ENCODE measurements at places on chromosomes 3 and 15.

DNA sequence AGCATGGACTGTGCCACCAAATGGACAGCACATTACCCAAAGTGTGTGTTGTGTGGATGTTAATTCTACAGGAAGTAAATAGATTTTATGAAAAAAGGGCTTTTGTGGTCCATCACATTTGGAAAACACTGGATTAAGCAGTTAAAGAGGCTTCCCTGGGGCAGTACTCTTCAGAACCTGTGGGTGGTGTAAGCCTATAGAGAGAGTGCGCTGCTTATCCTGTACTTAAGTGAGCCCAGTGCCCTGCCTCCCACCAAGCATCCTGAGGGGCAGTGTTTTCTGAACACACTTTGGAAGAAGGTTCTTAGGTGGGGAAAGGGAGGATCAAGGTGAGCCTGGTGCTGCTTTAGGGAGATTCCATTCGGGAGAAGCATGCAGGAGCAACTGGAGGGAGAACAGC is 10.9 kb downstream of the TTLL3 start:
- peak; percentile 27 for DNase-seq

GRCh38 chr3:131535596-131535995 is 32.8 kb upstream of the MRPL3 start:
- DNase-seq: no peak

DNA sequence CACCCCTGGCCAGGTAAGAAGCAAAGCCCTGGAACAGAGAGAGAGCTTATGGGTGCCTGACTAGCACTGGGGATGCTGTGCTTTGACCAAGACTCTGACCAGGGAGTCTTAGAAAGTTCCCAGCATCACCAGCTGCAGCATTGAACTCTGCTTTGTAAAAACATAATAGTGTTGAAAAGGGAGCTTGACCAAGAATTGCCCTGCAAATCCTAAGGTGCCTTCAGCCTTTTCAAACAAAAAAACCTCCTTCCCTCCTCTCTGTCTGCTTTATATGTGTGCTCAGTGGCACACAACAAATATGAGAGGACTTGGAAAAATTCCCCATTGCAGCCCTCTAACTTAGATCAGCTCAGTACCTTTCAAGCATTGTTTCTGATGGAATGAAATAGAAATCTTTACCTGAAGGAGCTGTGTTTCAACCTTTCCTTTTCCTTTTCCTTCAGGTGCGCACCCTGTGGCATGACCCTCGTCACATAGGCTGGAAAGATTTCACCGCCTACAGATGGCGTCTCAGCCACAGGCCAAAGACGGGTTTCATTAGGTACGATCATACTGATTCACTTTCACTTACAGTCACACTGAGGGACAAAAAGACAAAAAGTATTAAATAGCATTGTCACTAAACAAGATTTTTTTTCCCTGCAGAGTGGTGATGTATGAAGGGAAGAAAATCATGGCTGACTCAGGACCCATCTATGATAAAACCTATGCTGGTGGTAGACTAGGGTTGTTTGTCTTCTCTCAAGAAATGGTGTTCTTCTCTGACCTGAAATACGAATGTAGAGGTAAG is 13.0 kb downstream of the THBS1 start:
- DNase-seq: no peak

DNA sequence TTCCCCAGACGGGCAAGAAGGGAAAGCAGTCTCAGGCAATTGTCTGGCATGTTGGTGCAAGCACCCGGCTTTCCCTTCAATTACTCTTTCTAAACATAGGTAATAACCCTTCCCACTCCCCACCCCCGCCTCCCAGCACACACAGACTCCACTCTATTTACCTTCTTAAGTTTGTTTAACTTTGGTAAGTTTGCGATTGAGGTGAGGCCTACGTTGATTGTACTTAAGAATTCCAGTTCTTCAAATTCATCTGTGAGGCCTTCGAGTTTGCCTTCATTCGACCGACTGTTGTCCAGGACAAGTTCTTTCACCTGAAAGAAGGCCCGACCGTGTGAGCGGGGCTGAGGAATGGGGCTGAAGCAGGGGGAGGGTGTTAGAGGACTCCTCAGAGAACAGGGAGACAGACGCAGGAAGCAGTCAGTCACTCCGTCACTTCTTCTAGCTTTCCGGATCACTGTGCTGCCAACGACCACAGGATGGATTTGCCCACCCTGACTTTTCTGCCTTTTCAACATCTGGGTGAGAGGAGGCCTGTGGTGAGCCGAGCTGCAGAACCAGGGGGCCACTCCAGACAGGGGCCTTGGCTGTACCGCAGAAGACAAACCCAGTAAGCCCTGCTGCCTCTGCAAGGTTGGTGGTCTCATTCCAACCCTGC is 33.0 kb downstream of the ANP32A start:
- no peak for DNase-seq

DNA sequence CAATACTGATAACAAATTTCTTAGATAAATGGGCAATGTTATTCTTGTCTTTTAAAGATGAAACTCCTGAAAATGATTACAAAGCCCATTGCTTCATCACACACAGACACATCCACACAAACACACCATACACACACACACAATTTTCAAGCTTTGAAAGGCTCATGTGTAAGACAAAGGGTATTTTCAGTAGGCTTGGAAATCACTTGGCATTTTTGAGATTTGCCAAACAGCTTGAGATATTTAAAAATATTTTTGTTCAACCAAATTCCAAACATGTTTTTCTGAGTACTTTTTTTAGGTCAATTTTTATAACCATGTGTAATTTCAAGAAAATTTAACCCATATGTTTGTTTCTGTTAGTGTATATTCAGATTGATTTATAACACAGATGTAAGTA is 283.7 kb downstream of the ROBO2 start:
- no peak for DNase-seq

- no peak for DNase-seq
Measured at GRCh38 chr3:25113891-25114290, 314.2 kb upstream of the RARB start.

DNA sequence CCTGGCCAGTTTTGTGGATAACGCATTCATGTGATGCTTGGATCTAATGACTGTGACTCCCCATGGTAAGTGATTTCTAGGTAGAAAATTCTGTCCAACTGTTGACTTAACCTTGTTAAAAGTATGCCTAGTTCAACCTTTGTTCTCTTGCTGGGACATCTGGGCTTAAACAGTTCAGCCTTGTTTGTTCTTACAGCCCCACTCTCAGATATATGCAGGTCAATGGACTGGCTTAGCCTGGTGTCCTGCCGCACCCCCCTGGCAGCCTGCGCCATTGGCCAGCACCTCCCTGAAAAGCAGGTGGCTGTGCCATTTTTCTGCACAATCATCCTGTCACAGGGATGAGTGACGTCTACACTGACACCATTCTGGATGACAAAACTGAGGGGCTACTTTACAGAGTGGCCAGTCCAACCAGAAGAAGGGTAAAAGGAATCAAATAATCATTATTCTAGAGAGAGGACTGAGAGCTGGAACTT is 244.7 kb upstream of the ONECUT1 start:
- DNase-seq: no peak

- DNase-seq: no peak
Measured at GRCh38 chr15:39574427-39574826, 6.5 kb upstream of the THBS1 start.

DNA sequence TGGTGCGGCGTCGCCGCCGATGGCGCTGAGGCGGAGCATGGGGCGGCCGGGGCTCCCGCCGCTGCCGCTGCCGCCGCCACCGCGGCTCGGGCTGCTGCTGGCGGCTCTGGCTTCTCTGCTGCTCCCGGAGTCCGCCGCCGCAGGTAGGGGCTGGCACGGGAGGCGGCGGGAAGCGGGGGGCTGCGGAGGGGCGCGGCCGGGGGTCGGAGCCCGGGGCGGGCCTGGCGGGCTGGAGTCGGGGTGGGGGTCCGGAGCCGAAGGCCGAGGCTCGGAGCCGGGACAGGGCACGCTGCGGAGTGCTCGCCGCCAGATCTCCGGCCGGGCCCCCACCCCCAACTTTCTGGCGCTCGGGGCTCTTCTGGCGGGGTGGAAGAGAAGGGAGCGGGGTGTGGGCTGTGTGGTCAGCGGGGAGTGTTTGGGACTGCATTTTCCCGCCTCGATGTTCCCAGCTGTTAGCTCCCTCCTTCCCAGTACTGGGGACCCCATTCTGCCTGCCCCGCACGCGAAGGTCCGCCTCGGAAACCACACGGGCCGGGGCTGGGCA is 299 bp downstream of the TYRO3 start:
- DNase-seq: peak; percentile 20

DNA sequence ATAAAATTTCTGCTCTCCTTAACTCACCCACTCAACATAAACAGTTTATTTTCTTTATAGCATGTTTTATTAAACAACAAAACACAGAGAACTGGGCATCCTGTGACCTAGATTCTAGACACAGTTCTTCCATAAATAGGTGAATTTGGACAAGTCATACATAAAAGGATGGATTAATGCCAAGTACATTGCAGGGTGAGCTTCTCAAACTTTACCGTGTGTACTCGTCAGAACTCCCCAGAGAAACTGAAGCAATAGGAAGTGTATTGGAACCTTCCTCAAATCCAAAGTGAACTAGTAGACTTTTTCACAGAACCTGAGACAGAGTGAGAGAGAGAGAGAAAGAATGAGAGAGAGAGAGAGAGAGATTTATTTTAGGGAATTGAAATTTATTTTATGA is 139.7 kb downstream of the CD47 start:
- DNase-seq: no peak

- no peak for DNase-seq
Measured at GRCh38 chr3:114660124-114660523, 366.3 kb downstream of the TIGIT start.

- DNase-seq: no peak
Measured at GRCh38 chr3:89306540-89306939, 199.1 kb downstream of the EPHA3 start.

- no peak for DNase-seq
Measured at GRCh38 chr15:49290191-49290590, 120.1 kb downstream of the GALK2 start.

- DNase-seq: peak; percentile 8
Measured at GRCh38 chr3:19146685-19147650, 1.3 kb upstream of the KCNH8 start.

DNA sequence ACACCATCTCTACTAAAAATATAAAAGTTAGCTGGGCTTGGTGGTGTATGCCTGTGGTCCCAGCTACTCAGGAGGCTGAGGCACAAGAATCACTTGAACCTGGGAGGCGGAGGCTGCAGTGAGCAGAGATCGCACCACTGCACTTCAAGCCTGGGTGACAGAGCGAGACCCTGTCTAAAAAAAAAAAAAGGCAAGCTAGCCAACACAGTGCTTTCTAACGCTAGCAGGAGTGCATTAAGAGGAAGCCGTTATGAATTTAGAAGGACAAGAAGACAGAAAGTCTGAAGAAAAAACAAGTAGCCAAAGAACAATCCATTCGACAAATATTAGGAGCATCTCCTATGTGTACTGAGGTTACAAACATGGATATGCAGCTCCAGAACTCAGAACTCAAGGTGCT is 28.6 kb downstream of the BHLHE40 start:
- no peak for DNase-seq

DNA sequence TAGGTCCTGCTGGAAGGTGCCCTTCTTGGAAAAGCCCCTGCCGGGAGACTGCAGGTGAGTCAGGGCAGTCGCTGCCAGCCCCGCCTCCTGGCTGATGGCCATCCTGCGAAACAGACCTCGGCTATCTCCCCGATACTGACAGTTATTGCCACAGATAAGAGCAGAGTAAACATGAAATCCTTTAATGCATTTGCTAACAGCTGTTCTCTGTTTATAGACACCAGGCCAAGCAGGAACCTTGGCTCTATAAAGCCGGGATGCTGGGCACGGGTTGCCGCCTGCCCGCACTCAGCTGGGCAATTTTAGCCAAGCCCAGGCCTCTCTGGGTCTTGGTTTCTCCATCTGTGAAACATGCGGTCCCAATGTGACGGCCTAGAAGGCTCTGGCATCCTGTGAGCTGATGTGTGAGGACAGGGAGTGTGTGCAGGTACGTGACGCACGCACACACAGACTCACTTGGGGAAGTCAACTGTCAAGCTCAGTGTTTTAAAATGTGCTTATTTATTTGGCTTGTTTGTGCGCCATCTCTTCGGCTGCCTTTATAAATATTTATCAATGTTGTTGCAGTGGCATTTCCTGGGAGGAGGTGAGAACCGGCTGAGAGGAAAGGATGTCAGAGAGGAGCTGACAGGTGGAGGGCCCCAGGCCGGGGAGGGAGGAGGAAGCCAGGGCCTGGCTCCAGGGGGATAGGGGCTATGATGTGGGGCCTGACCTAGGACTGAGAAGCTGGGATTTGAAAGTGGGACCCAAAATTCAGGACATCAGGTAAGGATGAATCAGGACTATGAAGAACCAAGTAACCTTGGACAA is 50.8 kb upstream of the PRR23E start:
- no peak for DNase-seq

All from NB4 (cell line).